Cardiac ventricle fibroblast (primary cell): ENCODE measurements at places on chromosomes 7 and 10. TPM values are rescaled to one million over a fixed set of nuclear protein-coding genes. Genes with fewer than 3 reads are reported as not detected.

The RASSF4 gene
- total RNA-seq: 6.4 and 7.4 TPM in 2 replicates

The AFAP1L2 gene
- total RNA-seq: 3.1 and 3.5 TPM in 2 replicates

The UPP1 gene
- 9.7 and 12.5 TPM in 2 replicates for total RNA-seq

The TMEM176A gene
- total RNA-seq: 0.31 and 0.54 TPM in 2 replicates

The PLEKHS1 gene
- total RNA-seq: not detected in 2 replicates

The SLC16A12 gene
- total RNA-seq: 0.81 and 1.1 TPM in 2 replicates
